ENCODE measurements at places on chromosomes 11 and 22.

DNA sequence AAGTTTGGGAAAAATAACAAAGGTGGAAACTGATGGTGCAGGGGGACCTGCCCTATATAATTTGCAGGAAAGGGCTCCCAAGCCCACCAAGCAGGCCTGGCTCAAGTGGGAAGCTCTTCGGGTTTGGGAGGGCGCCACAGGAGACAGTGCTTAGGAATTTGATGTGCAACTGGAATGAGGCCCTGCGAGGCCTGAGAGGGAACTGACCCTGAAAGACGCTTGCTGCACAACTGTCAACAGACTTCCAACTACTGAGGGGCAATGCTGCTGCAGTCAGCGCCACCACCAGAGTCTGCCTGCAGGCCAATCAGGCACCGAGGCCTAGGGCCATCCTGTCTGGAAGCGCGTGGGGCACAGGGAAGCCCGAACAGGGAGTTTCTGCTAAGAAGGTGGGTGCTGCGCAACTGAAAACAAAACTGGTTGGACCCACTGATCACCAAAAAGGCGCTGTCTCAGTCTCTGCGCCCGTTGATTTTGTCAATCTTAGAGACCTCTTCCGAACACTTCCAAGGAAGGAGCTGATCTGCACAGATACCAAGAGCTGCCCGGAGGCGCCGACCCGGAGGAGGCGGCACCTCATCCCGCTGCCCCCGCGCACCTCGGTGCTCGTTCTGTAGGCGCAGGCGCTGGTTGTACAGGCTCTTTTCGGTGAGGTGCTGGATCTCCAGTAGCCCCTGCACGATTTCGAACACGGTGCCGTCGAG is 667 bp downstream of the DGCR6L start:
- no peak for DNase-seq

DNA sequence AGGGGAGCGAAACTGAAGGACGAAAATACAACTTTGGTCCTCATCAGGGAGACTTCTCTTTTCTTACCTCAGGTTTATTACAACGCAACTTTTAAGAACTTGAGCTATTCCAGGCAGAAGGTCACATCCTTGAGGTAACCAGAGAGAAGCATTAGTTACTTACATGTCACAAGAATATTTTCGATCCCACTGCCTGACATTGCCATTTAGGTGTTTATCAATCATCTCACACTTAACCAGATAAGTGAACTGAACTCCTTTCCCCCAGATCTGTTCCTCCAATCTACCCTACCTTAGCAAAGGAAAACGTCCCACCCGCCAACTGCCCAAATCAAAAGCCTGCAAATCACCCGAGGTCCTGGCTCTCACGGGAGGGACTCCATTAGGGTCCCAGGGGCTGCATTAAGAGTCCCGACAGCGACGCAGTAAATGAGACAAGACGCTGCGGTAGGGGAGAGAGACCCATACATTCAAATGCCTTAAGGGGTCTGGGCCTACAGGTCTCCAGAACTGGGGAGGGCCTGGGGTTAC is 734 bp downstream of the ZNF280B start:
- no peak for DNase-seq

DNA sequence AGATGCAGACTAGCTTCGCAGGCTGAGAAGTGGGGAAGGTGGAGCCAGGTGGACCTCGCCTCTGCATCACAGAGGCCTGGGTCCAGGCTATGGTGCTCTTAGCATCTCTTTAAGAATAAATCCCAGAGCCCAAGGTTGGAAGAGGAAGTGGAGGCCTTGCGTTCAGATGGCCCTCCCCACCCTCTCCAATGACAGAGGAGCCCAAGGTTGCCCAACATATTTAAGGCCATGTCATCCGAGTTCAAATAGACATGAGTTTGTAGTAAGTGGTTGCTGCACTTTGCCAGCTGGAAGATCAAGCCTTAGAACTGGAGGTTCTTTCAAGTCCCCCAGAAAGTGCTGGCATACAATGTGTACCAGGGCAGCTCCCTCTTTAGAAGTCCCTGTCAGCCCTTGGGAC is 47.1 kb upstream of the HORMAD2 start:
- DNase-seq = no peak

- no peak for DNase-seq
Observed at GRCh38 chr11:114317787-114318137, 21.6 kb downstream of the NNMT start.

GRCh38 chr11:105202844-105203548 is 63.4 kb upstream of the CARD18 start:
- no peak for DNase-seq

DNA sequence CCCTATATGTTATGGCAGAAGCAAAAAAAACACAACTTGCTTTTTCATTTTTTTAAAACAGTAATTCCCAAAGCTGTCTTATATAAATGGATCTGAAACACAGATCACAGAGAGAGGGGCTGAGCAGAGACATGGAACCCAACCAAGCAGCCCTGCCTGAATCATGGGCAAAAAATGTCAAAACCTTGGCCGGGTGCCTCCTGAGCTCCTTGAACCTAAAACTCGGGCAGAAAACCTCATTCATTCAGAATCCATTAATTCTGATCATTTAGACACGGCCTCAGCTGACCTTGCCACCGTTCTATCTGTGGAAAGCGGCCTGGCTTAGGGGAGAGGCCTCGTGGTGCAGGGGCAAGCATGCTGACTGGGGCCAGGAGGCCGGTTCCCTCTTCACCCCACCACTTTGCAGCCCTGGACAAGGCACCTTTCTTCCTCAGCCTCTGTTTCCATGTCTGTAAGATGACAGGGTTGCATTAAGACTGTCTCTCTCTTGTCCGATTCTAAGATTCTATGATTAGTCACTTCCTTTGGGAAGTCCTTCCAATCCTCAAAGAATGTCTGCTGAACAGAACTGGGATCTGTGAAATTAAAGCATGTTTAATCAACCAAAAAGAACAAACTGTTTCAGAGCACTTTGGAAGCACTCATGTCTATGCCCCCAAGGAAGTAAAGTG is 26.0 kb downstream of the TENM4 start:
- no peak for DNase-seq

- DNase-seq = no peak
Observed at GRCh38 chr11:101723371-101723770, 139.6 kb upstream of the TRPC6 start.
